ENCODE measurements at places on chromosomes 3 and 15.

- DNase-seq: no peak
Measured at GRCh38 chr15:25972141-25972675, 109.1 kb upstream of the ATP10A start.

DNA sequence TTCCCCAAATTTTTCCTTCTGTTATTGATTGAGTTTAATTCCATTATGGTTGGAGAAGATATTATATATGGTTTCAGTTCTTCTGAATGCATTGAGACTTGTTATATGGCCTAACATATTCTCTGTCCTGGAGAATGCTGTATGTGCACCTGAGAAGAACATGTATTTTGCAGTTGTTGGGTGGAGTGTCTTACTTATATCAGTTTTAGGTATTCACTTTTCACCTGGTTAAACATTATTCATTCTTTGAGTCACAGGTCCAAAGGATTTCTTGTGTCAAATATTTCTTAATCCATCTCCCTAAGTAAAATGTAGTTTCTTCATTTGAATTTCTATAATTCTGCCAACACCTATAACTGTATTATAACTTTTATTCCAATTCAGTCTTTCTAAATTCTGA, 17.8 kb downstream of the ACKR2 start:
- no peak for DNase-seq

DNA sequence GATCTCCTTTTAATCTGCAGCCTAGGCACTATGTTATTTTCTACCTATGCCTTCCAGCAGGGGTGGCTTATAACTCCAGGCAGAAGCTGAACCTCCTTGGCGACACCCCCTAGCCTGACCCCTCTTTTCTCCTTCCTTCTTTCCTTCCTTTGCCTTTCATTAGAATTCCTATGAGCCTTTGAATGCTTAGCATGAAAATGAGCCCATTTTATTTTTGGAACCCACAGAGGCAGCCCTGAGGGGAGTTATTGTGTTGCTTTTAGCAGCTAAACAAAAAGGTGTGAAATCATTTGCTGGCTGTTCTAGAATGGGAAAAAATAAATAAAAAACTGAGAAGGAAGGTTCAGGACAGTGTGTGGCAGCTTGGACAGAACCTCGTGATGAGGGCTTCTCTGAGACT, 164.6 kb upstream of the ICE2 start:
- DNase-seq: no peak

- DNase-seq: no peak
Measured at GRCh38 chr3:177746337-177746933, 549.2 kb upstream of the TBL1XR1 start.

DNA sequence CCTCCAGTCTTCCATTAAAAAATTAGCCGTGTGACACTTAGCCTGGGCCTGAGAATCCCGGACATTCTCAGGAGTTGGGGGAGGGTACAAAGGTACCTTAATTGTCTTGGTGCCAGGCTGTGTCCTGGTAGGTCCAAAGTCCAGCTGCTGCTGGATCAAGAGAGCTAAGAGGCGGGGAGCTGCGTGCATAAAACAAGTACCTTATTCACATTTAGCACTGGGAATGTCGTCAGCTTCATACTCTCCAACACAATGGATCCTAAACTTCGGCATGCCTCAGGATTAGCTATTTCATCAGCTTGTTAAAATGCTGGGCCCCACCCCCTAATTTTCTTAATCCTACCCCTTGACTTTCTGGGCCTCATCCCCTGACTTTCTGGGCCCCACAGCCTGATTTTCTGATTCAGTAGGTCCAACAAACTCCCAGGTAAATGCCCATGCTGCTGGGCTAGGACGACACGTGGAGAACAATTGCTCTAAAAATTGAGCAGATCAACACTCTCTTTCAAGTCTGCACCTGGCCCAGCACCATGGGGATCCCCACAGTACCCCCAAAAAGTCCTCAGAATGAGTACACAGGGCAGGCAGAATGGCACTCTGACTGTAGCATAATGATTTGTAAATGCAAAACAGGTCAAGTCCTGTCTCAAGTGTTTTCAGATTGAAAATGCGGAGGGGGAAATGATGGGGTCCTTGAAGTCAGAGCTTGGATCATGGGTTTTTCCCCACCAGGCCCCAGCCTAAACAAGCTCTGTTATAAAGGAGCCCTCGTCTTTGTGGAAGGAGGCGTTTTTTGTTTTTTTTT, 5.6 kb upstream of the AEN start:
- no peak for DNase-seq

All from stimulated activated CD4-positive, alpha-beta T cell treated with anti-CD3 and anti-CD28 coated beads, Interleukin-2, amount 100 ng/mL, for 48 hours (primary cell).